Suprapubic skin (tissue), 4 donors: ENCODE measurements at places on chromosomes 2 and 18.

DNA sequence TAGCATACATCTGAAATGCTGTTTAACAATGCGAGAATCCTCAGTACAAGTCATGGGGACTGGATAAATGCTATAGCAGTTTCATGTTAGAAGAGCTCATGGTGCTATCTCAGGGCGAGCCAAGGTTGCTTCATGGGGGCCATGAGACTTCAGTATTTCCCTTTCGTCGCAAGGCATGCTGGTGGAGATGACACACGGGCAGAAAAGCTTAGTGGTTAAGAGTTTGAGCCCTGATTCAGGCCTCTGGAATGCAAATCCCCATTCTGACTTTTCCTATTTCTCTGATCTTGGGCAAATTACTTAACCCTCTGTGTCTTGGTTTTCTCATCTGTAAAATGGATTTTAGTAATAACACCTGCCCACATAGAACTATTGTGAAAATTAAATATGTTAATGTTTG is 57.4 kb upstream of the EPHA4 start:
- no peak for DNase-seq

DNA sequence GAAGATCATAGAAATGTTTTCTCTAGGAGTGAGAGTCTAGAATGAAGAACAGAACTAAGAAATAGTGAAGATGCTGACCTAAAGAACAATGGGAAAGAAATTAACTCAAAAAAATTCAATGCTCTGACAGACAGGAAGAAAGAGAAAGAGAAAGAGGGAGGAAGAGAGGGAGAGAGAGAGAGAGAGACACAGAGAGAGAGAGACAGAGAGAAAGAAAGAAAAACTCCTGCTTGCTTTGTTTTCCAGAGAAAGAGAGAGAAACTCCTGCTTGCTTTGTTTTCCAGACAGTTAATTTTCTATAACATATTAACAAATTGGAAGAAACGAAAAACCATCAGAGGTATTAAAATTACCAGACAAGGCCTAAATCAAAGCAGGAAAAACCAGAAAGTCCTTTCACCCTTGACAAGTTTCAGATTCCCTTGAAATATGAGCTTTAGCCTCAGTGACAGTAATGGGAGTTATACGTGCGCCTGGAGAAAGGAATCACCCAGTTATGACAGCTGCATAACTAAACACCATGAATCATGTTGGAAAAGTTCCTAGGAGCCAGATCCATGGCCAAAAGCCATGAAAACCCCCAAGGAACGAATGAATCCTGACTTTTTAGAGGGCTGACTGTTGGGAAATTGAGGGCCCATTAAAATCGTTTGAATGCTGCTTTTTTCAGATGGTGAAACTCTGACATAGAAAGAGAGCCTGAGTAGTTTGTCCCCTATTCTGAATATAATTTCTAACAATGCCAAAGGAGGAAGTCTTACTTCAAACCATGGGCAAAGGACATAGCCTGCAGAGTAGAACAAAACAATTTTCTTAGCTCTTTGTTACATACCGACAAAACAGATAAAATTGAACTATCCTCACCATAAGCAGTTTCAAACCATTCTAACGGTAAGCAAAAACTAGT is 228.6 kb upstream of the CHST9 start:
- DNase-seq, result no peak

GRCh38 chr2:187708272-187708671 is 154.0 kb upstream of the TFPI start:
- no peak for DNase-seq

- no peak for DNase-seq
These were observed 399.8 kb downstream of the TXNL1 start for GRCh38 chr18:56238576-56238975.

GRCh38 chr2:15607709-15608391 is 16.2 kb downstream of the DDX1 start:
- DNase-seq, result no peak

DNA sequence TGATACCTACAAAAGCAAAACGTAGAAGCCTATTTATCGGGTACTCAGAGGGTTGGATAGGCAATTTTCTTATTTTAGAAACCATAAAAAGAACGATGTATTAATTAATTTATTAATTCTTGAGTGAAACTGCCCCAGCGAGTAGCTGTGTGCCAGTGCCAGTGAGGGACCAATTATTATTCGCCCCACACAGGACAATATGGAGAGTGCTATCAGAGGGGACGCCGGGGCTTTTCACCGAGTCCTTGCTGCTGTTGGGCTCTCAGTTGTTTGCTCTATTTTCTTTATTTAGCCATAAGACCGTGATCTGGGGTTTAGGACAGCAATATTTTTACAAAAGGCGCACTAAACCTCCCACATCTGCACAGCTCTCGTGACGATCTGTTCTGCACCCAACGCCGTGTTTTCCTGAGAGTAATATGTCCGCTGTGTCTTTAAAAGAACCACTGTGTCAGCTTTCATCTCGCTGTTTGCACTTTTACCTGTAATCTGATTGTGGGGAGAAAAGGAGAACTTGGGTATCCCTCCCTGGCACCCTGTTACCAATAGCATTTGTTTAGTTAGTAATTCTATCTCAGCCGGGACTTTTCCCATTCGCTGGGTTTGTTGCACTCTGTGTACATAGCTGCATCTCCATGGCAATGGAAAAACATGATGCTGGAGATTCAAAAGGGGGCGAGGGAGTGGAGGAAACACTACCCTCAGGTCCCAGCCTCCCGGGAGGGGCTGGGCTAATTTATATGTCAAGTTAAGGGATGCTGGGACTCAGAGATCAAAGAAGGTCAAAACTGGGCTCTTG is 30.1 kb upstream of the ZNF516 start:
- peak; percentile 70 for DNase-seq

GRCh38 chr2:224543939-224544338 is 41.2 kb downstream of the CUL3 start:
- DNase-seq, result no peak

DNA sequence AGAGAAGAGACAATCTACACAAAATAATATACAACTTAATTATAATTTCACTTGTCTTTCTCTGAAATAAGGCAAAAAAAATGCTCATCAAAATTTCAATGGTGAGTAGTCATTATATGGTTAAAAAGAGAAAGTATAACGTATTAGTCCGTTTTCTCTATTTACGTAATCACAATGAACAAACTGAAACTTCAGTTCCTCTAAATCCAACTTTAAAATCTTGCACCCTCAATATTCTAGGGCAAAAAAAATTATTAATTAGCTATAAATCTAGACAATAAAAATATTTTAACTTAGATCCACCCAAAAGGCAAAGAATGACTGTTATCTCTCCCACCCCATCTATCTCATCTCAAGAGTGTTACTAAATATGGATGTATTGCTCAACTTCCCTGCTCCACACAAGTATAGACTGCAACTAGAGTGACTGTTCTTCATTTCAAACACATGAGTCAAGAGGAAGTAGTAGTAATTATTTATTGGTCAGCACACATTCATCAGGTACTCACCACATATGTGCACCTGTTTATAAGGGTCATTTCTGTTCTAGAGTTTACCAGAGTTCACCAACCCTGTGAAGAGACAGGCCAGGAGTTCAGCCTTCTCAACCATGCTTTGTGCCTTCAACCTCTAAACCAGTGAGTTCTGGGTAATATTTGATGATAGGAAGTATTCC is 36.4 kb downstream of the STK39 start:
- DNase-seq, result no peak

DNA sequence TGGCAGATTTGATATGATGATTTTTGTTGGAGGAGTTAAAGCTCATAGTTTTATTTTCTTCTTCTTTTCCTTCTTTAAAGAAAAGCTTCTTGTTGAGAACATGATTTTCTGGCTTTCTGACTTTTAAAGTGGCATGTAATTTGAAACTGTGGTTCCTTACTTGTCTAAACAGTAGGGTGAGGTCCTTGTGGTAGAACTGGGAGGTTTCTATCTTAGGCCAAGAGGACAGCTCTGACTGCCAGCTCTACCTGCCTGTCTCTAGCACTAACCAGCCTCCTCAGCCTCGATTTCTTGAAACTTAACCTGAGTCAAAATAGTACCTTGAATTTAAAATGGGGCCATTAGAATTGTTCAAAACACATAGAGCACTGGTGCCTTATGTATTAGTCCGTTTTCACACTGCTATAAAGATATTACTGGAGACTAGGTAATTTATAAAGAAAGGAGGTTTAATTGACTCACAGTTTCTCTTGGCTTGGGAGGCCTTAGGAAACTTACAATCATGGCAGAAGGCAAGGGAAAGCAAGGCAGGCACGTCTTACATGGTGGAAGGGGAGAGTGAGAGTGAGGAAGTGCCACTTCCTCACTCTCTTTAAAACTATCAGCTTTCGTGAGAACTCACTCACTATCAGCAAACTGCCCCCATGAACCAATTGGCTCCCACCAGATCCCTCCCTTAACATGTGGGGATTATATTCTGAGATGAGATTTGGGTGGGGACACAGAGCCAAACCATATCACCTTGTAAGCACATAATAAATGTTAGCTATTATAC is 119.0 kb downstream of the CERS6 start:
- no peak for DNase-seq

DNA sequence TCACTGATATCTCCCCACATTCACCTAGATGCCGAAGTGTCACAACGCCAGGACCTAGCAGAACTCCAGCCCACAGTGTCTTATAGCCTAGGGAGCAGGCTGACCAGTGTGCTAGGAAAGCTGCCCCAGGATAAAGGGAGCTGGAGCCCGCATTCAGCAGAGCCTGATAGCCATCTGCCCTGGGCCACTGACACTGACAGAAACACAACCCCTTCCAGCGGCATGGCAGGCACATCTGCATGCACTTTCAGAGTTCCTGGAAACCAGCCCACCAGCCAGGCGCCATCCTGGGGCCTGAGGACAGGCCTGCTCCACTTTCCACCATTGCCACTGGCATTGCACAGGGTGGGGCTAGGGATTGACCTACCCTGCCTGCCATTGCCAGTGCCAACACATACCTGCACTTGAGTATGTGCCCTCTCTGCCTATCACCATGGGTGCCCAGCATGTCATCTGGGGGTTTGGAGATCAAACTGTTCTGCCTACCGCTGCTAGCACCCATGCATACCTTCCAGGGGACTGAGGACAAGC is 290.1 kb upstream of the KLHL14 start:
- DNase-seq, result no peak

- no peak for DNase-seq
These were observed 221.0 kb downstream of the MTX2 start for GRCh38 chr2:176490061-176490861.

GRCh38 chr2:225468131-225468530 is 68.6 kb downstream of the NYAP2 start:
- no peak for DNase-seq

DNA sequence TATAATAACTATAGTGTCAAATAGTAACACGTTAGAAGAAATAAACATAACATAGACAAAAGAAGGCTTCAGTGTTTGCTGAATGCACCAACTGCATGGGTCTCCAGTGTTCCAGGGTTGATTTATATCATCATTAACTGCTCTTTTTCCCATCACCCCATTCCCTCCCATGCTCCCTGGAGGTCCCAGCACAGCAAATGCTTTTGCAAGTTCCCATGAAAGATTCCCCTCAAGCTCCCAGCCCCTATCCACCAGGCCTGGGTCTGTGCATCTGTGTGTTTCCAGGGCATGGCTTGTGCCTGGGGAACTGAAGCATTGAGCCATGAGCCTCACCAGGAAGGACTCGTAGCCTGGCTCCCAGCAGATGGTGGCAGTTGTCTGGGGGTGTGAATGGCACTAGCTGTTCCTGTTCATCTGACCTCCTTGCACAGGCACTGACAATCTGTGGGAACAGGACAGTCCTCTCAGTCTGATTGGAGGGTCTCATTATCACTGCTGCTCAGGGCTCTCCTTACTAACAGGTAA is 164.6 kb upstream of the RMP24 start:
- DNase-seq, result no peak

DNA sequence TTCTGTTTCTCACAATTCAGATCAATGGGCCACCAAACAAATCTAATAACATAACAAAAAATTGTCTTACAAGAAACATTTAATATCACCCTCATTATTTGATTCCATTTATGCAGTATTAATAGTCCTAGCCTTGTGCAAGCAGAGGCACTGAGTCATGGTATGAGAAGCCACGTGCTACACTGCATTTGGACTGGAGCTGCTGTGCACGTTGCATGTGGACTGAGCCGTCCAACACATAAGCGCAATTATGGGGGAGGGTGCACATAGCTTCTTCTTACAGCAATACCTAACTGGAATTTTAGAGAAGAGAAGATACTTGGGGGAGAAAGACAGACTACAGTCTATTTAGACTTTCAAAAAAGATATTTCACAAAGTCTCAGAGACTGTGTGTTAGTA is 329.6 kb upstream of the ID2 start:
- no peak for DNase-seq

DNA sequence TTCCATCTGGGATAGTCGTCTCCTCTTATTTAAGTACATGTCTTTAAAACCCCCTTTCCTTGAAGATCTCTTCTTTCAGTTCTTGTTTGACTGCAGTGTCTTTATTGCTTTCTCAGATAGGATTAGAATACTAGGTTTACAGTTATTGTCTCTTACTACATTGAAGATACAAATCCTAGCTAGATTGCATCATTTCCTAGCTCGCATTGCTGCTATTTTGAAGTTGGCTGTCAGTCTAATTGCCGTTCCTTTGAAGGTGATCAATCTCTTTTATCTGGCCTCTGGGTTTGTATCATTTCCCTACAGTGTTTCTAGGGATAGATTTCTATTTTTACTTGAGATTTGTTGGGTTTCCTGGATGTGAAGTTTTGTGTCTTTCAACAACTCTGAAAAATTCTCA is 20.9 kb downstream of the ARMC9 start:
- DNase-seq, result no peak

DNA sequence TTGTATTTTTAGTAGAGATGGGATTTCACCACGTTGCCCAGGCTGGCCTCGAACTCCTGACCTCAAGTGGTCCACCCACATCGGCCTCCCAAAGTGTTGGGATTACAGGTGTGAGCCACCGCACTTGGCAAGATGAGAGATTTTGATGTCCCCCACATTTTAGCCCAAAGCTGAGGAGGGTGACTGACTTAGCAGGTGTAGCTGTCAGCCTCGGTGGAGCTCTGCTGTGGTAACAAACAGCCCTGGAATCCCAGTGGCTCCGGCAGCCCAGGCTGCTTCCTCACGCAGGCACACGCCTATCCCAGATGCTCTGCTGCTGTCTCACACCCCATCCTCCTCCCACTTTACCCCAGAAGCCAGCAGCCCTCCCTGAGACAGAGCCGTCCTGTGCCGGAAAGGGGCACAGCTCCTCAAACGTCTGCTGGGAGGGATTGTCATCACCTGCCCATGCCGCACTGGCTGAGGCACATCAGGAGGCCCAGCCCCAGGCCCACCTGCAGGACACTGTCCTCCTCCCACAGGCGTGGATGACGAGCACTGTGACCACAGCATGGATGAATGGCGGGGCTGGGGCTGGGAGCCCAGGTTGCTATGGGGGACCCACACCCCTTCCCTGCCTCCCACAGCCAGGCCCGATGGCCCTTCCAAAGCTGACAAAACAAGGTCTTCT is 10.6 kb upstream of the BOK start:
- DNase-seq, result no peak

DNA sequence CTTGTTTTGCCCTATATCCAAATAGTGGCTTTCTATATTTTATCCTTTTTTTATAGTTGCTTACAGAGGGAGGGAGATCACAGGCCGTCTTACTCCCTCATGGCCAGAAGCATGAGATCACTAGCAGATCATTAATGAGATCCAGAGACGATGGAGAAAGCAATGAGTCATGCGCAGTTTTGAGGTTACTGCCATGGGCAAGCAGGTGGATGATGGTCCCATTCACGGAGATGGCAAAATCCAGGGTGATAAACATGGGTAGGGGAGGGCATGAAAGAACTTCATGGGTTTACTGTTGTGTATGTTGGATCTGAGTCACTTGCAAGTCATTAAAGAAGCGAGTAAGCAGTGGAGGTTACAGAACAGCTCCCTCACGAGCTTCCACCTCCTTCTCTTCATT is 60.4 kb downstream of the C18orf63 start:
- no peak for DNase-seq

GRCh38 chr2:37652199-37652640 is 19.2 kb downstream of the CDC42EP3 start:
- DNase-seq, result no peak
